Naive B cell (primary cell): ENCODE measurements at places on chromosomes 6 and 20. TPM values are rescaled to one million over a fixed set of nuclear protein-coding genes. Genes with fewer than 3 reads are reported as not detected.
A peak's percentile ranks its signal among the peaks of the same experiment; 100 is the strongest.

DNA sequence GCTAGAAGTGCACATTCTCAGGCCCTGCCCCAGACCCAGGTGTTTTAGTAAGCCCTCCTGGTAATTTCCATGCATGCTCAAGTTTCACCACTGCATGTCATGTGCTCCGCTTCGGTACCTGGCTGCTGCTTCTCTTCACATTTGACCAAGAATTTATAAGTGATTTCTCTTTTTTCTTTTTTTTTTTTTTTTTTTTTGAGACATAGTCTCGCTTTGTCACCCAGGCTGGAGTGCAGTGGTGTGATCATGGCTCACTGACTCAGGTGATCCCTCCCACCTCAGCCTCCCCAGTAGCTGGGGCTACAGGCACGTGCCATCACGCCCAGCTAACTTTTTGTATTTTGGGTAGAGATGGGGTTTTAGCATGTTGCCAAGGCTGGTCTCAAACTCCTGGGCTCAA, 16.0 kb downstream of the TM9SF4 start:
- H3K27me3 ChIP-seq: no peaks in the 10 kb centered on the region
- H3K36me3 ChIP-seq: no peaks in the 10 kb centered on the region
- H3K4me3 ChIP-seq: no peak overlapping the region
- DNase-seq: no peak

DNA sequence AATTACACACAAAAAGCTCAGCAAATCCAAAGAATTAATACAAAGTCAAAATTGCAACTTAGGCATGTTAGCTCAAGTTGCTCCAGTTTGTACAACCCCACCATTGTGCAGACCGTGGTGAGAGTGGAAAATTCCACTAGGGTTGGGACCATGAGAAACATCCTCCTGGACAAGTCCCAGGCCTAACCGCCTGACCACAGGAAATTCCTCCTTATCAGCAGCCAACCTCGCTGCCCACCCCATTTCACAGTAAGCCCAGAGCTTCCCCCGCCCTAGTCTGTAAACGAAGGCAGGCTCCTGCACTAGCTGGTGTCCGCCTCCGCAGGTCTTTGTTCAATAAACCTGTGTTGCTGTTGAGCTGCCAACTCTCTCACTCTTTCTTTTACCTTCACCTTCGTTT, 1023.3 kb downstream of the EYS start:
- no peak overlapping the region for H3K27ac ChIP-seq
- H3K27me3 ChIP-seq: no peaks in the 10 kb centered on the region
- DNase-seq: no peak
- no peaks in the 10 kb centered on the region for H3K4me1 ChIP-seq
- no peaks in the 10 kb centered on the region for H3K36me3 ChIP-seq

DNA sequence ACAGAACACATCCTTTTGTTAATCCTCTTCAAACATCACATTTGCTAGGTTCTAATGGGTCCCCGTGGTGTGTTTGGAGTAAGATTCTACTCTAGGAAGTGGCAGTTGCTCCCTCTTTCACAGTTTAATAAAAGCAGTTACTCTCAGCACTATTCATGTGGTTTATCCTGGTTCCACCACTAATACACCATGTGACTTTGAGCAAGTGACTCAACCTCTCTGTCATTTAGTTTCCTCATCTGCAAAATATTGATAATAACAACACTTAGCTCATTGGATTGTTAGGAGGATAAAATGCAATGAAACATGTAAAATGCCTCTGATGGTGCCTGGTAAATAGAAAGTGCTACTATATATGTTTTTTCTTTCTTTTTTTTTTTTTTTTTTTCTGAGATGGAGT, 488.0 kb upstream of the NOX3 start:
- H3K36me3 ChIP-seq: peaks cover 24% of the 10 kb centered on the region
- H3K4me1 ChIP-seq: no peaks in the 10 kb centered on the region
- H3K27me3 ChIP-seq: no peaks in the 10 kb centered on the region
- no peak overlapping the region for H3K27ac ChIP-seq

- H3K4me1 ChIP-seq: peaks cover 15% of the 10 kb centered on the region
- no peaks in the 10 kb centered on the region for H3K27me3 ChIP-seq
- DNase-seq: no peak
- H3K27ac ChIP-seq: peak overlapping the region; percentile 58
- no peak overlapping the region for H3K4me3 ChIP-seq
- no peaks in the 10 kb centered on the region for H3K36me3 ChIP-seq
These were observed 15.9 kb upstream of the CPNE1 start for GRCh38 chr20:35680452-35681183.

DNA sequence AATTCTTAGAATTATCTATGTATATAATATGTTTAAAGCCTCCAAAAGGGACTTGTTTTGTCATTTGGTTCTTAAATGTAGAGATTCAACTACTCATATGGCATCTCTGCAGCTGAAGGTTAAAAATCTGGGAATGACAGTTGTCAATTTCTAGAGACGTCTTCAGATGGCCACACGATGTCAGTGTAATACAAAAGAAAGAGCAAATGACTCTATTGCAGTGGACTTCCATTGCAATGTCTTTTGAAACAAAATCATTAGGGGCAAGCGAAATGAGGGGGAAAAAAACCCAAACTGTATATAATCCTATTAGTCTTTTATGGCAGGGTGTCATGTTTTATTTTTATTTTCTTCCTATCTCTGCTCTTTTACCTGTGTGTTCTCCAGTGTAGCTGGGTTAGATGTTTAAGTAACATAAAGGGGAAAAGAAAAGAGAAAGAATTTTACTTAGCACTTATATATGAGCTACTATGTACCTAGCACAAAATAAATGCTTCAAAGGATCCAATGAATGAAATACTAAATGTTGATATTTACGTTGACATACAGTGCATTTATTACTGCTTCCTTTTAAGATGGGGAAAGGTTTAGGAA, 26.2 kb downstream of the CCN2 start:
- DNase-seq: no peak
- H3K4me3 ChIP-seq: no peak overlapping the region
- H3K36me3 ChIP-seq: no peaks in the 10 kb centered on the region
- H3K27me3 ChIP-seq: peaks cover 1% of the 10 kb centered on the region

DNA sequence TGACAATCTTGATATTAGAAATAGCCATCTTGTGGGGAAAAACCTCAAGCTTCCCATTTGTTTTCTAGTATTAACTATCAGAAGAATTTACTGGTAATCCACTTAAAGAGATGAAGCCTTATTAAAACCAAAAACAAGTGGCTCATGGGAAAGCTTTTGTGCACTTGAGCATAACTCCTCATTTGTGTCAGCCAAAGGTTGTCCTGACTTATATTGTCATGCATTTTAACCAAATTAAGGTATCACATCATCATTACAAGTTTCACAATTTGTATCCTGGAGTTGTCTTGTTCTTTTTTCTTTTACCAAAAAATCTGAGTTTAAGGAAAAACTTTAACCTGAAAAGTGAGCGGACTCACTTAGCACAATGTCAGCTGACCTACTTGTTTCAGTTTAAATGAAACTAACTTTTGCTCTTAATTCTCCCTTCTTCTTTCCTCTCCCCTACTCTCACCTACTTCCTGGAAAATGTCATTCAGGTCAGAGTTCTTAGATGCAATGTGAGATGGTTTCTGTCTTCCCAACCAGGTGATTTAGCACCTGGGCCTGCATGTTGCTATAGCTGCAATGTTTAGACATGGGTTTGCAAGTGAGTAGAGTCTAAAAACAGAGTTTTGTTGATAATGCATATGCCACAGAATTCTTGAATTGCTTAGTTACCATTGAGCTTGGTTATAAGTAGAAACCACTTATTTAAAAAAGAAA, 82.8 kb downstream of the TNFAIP3 start:
- no peaks in the 10 kb centered on the region for H3K27me3 ChIP-seq
- H3K4me1 ChIP-seq: peaks cover 22% of the 10 kb centered on the region
- H3K27ac ChIP-seq: no peak overlapping the region
- H3K4me3 ChIP-seq: no peak overlapping the region
- no peak for DNase-seq

- DNase-seq: no peak
- H3K36me3 ChIP-seq: no peaks in the 10 kb centered on the region
- no peak overlapping the region for H3K27ac ChIP-seq
- H3K4me3 ChIP-seq: peak overlapping the region; percentile 78
These were observed 661 bp upstream of the PPP1R14C start for GRCh38 chr6:150142097-150142669.

DNA sequence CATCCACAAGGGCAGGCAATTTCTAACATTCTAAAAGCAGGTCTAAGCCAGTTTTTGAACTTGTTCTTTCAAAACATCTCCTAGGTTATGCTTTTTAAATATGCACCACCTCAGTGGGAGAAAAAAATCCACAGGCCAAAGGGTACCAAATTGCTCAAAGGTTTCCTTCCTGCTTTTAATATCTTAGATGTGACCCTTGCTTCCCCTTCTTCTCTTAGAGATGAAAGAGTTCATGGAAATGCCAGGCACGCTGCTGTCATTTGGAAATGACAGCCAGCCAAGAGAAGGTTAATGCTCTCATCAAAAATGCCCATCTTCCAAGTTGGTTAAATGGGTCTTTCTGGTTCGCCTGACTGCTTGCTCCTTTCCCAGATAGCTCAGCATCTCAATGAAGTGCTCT, 497.1 kb downstream of the CD83 start:
- no peaks in the 10 kb centered on the region for H3K36me3 ChIP-seq
- no peaks in the 10 kb centered on the region for H3K27me3 ChIP-seq
- H3K4me3 ChIP-seq: no peak overlapping the region
- H3K27ac ChIP-seq: no peak overlapping the region
- H3K4me1 ChIP-seq: peaks cover 71% of the 10 kb centered on the region

- no peak overlapping the region for H3K4me3 ChIP-seq
- no peak for DNase-seq
- no peaks in the 10 kb centered on the region for H3K27me3 ChIP-seq
These were observed 45.7 kb downstream of the PPARD start for GRCh38 chr6:35388030-35388429.

GRCh38 chr6:151757506-151757955, 50.0 kb upstream of the ESR1 start:
- no peaks in the 10 kb centered on the region for H3K27me3 ChIP-seq
- H3K27ac ChIP-seq: peak overlapping the region; percentile 18
- no peaks in the 10 kb centered on the region for H3K4me1 ChIP-seq
- DNase-seq: no peak
- no peak overlapping the region for H3K4me3 ChIP-seq

DNA sequence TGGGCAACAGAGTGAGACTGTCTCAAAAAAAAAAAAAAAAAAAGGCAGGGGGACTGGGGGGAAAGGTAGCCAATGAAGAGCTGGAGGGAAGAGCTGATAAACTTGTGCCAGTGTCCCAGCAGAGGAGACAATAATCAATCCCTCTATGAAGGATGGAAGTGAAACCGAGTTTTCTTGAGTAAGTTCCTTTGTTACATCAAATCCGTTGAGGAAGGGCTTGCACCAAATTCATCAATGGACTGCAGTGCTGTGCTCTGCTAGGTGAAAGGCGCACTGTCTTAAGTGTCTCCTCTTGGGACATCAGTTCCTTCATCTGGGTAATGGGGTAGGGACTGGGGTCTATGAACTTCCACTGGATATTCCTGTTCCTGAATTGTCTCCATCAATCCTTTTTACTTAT, 3.0 kb upstream of the CRIP3 start:
- H3K4me1 ChIP-seq: peaks cover 80% of the 10 kb centered on the region
- no peak overlapping the region for H3K4me3 ChIP-seq
- no peak for DNase-seq
- no peaks in the 10 kb centered on the region for H3K27me3 ChIP-seq
- H3K27ac ChIP-seq: peak overlapping the region; percentile 83

- H3K27me3 ChIP-seq: peaks cover 32% of the 10 kb centered on the region
- no peak for DNase-seq
These were observed 4.9 kb upstream of the SCP2D1 start for GRCh38 chr20:18808712-18809111.

- peaks cover 40% of the 10 kb centered on the region for H3K27me3 ChIP-seq
- no peaks in the 10 kb centered on the region for H3K36me3 ChIP-seq
- H3K27ac ChIP-seq: no peak overlapping the region
- DNase-seq: no peak
These were observed 65.4 kb upstream of the SLCO4A1 start for GRCh38 chr20:62576815-62577489.

DNA sequence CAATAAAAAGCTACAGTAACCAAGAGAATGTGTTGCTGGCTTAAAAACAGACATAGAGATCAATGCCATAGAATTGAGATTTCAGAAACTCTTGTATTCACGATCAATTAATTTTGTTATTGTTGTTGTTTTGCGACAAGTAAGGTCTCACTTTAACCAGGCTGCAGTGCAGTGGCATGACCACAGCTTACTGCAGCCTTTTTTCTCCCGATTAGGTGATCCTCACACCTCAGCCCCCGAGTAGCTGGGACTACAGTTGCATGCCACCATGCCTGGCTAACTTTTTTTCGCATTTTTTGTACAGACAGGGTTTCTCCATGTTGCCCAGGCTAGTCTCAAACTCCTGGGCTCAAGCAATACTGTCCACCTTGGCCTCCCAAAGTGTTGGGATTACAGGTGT, 42.2 kb downstream of the RANBP9 start:
- no peak overlapping the region for H3K4me3 ChIP-seq
- DNase-seq: no peak
- peaks cover 75% of the 10 kb centered on the region for H3K4me1 ChIP-seq
- no peaks in the 10 kb centered on the region for H3K27me3 ChIP-seq

DNA sequence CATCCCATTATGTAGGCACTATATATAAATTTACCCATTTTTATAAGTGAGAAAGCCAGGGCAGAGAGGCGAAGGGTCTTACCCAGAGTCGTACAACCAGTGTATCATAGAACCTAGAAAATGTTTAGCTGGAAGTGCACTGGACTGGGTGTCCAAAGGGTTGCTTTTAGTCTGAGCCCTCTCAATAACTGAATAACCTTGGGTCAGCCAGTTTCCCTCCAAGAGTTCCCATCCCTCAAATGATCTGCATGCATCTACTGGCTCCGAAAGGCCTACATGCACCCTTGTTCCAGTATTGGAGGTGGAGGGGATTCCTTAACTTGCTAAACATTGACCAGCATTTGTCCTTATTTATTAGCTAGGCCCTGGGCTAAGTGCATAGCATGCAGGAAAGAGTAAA, 3.8 kb downstream of the SNPH start:
- no peak overlapping the region for H3K27ac ChIP-seq
- H3K4me3 ChIP-seq: no peak overlapping the region
- no peaks in the 10 kb centered on the region for H3K36me3 ChIP-seq
- DNase-seq: no peak
- H3K4me1 ChIP-seq: peaks cover 10% of the 10 kb centered on the region

DNA sequence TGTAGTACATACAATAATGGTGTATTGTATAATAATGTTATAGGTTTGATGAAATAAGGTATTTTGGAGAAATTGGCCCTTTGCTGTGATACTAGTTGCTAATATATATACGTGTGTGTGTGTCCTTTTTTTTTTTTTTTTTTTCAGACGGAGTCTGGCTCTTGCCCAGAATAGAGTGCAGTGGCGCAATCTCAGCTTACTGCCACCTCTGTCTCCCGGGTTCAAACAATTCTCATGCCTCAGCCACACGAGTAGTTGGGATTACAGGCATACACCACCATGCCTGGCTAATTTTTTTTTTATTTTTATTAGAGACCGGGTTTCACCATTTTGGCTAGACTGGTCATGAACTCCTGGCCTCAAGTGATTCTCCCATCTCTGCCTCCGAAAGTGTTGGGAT, 23.3 kb downstream of the SENP6 start:
- no peak overlapping the region for H3K4me3 ChIP-seq
- H3K4me1 ChIP-seq: peaks cover 16% of the 10 kb centered on the region
- no peak overlapping the region for H3K27ac ChIP-seq
- H3K27me3 ChIP-seq: no peaks in the 10 kb centered on the region
- no peak for DNase-seq

WFDC12 gene
- not detected for polyA plus RNA-seq

ANGPT4 gene
- polyA plus RNA-seq: not detected

PHACTR3 gene
- not detected for polyA plus RNA-seq

SAPCD1 gene
- not detected for polyA plus RNA-seq

GSTA5 gene
- not detected for polyA plus RNA-seq

MEA1 gene
- 95.8 TPM for polyA plus RNA-seq

STXBP5 gene
- polyA plus RNA-seq: 2.2 TPM

IMPG1 gene
- not detected for polyA plus RNA-seq

EEF1A2 gene
- polyA plus RNA-seq: not detected

PPIL4 gene
- 13.9 TPM for polyA plus RNA-seq

OPRL1 gene
- 1.8 TPM for polyA plus RNA-seq
